ENCODE measurements at places on chromosomes 1 and 21.

DNA sequence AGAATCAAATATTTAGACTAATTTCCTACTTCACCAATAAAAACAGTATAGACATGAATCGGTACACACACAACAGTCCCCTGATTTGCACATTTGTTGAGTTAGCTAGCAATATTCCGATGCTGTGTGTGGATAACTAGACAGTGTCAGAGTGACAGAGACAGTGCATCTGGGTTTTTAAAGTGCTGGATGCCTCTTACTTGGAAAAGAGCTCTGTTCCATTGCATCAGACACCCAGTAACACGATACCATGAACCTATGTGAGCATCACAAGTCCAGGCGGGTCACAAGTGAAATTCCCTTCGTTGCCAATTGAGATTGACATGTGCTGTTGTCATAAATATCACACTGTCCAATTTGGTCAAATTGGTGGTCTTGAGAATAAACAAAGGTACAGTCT is 82.0 kb upstream of the ESRRG start:
- DNase-seq, result no peak

- peak; percentile 24 for DNase-seq
These were observed 42.0 kb downstream of the ADSS2 start for GRCh38 chr1:244409701-244410100.

DNA sequence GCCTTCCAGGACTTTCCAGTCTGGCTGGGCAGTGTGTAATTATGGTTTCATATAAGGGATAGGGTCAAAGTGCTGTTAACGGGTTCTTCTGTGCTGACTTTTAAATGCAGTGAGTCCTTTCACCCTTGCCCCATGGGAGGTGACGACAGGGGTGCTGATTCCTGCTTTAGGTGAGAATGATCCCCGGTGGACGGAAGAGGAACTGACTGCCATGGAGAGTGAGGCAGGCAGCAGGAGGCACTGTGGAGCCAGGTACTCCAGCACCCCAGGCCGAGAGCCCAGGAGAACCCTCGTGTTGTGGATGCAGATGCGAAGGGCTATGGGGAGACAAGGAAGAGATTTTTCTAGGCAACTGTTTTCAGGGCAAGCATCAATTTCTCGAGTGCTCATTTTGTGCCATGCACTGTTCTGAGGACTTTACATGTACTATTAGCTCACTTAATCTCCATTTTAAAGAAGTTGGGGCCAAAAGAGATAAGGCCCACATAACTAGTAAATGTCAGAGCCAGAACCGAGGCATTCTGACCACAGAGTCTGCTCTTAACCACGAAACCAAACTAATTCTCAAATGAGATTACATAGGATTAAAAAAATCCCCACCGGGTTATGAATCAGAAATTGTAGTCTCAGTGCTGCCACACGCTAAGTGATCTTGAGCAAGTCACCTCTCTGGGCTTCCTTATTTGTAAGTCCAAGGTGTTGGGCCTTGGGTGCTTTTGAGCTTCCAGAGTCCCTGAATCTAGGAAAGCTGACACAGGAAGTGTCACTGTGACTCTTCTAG is 28.2 kb downstream of the STPG1 start:
- no peak for DNase-seq

- no peak for DNase-seq
These were observed 89.8 kb upstream of the GNG12 start for GRCh38 chr1:67923074-67923473.

- DNase-seq, result no peak
These were observed 96.6 kb downstream of the DNM3 start for GRCh38 chr1:171937938-171938337.

DNA sequence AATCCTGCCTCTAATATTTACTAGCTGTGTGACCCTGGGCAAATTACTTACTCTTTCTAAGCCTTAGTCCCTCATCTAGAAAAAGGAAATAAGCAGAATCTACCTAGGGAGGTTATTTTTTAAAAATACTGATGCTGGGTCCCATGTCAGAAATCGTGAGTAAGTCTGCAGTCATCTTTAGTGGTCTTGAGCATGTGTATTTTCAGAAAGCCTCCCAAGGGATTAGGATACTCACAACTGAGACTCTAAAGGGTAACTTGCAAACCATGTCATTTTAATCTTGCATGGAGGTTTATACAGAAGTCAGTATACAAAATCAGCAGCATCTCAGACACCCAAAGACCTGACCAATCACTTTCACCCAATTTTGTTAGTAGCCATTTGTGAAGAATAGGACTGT is 43.2 kb downstream of the DSTYK start:
- no peak for DNase-seq

DNA sequence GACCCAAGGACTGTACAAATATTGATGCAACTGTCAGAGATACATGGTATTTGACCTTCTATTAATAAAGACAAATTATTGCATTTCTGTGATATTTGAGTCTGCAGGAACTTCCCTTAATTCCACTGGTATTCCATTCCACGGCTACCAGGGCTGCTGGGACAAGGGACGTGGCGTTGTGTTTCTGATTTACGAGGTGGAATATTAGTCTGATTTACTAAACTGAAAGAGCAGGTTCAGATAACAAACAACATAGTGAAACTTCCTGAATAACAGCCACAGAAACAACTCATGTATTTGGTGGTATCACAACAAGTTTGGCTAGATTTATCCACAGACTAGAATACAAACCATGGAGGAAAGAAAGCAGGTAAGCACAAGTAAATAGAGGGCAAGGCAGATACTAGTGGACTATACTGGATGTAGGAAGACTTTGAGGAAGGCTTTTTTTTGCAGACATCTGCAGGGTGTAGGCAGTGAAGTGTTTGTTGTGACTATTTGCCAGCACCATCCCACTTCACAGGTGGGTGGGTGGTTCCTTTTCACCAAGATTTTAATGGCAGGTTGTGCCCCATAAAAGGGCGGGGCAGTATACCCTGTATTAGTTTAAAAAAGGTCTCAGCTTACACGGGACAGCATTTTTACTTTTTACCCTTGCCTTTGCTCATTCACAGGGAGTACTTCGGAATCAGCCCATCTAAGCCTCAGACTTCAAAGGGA is 100.4 kb downstream of the FGGY start:
- DNase-seq, result no peak

DNA sequence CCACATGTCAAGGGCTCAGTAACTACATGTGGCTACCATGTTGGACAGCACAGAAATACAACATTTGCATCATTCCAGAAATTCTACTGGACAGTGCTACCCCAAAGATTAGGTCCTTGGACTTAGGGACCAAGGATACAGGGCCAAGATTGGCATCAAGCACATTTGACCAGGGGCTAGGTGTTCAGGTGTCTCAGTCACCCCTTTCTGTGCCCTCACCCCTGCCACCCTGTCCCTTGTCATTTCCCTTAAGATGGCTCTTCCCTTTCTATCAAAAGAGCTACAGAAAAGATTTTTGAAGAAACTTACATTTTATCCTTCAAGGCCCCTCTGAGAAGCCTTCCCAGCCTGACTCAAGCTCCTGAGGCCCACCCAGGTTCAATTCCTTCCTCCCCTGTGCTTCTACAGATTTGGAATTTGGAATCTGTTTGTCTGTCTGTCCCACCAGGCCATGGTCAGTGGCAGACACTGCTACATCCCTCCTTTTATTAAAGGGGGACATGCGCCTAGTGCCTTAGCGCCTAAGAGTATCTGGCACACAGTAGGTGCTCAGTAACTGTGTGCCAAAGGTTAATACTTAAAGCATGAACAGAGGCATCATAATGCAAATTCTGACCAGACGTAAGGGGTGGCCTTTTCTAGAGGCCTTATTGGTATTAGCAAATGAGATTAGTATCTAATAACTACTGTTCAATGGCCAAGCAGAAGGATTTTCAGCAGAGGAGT is 21.4 kb downstream of the CSF1 start:
- no peak for DNase-seq

GRCh38 chr1:6265151-6265550 is 4.3 kb upstream of the GPR153 start:
- DNase-seq, result no peak

- no peak for DNase-seq
These were observed 348.6 kb downstream of the USP25 start for GRCh38 chr21:16078382-16078781.

DNA sequence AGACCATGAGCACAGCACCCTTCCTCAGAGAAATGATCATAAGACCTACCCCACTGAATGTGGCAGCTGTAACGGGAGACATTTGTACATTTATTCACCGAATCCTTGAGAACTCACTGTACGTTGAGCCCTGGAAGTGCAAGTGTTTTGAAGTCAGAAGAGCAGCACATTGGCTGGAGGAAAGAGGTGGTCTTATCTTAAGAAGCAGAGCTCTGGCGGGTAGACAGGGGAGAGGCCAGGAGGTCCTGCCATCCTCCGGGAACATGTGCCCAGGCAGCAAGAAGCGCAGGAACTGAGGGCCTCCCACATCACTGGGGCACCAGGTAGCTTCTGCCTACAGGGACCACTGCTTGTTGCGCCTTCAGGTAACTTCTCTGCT is 169.2 kb upstream of the IRF2BP2 start:
- no peak for DNase-seq

DNA sequence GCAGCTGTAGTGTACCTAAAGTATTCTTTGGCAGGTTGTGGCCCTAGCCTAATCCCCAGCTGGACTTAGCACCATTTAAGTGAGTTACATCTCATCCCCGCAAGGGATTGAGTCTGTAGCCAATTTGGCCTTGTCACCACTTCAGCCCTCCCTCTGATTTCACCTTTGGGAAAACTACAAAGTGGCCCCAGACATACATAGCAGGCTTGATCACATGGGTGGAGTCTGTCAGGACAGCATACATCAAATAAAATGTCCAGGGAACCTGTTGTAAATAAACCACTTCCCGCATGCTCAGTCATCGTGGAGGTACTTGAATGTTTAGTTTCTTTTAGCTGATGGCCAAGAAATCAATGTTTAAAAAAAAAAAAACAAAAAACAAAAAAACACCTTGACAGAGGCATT is 142.5 kb downstream of the DHRS3 start:
- DNase-seq, result no peak

GRCh38 chr1:229024528-229025130 is 246.3 kb upstream of the RAB4A start:
- no peak for DNase-seq

DNA sequence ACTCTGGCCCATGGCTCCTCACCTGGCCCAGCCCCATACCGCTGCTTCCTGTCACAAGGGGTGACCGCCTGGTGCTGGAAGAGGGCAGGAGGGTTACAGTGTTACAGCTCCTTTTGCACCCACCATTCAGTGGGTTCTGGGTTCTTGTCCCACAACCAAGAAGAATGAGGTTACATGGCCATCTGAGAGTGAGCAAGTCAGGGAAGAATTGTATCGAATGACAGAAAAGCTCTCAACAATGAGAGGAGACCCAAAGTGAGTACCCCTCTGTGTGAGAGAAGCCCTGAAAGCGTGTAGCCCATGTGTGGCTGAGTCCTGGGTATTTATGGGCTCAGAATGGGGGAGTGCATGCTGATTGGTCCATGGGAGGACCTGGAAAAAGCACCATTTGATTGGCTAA is 888.5 kb downstream of the ADGRL2 start:
- DNase-seq, result no peak

GRCh38 chr1:107740579-107740978 is 224.4 kb downstream of the VAV3 start:
- DNase-seq, result no peak

GRCh38 chr1:11858968-11859871 is 475 bp upstream of the NPPB start:
- DNase-seq, result no peak

DNA sequence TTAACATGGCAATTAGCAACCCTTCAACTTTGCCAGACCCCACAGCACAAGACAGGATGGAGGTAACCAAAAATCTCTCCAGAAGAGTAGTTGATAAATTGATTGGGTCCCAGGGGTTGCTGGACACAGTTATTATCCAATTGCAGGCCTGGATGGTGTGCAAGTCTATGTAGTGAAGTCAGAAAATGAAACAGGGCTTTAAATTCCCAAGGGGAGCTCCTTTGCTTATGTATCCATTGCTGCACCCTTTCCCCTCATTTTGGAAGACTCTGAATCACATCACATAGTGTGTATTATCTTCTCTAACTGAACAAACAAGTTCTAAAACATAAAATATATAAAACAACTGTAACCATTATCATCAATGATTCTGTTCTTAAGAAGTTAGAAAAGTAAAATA is 550.2 kb downstream of the LMO4 start:
- DNase-seq, result no peak

DNA sequence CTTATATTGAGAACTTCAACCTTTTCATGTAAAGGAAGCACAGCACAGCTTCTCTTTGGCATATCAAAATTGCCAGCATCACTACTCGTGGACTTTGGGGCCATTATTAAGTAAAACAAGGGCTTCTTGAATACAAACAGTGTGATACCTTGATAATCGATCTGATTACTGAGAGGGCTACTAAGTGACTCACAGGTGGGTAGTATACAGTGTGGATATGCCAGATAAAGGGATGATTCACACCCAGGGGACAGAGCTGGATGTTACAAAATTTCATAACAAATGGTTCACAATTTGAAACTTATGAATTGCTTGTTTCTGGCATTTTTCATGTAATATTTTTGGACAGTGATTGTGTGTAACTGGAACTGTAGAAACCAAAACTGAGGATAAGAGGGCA is 15.4 kb downstream of the HDAC1 start:
- DNase-seq, result no peak

GRCh38 chr1:10193288-10193687 is 17.1 kb upstream of the KIF1B start:
- DNase-seq, result no peak

- DNase-seq, result no peak
These were observed 4.4 kb downstream of the TACSTD2 start for GRCh38 chr1:58572690-58573089.

GRCh38 chr1:35836734-35837133 is 28.9 kb downstream of the AGO4 start:
- no peak for DNase-seq

DNA sequence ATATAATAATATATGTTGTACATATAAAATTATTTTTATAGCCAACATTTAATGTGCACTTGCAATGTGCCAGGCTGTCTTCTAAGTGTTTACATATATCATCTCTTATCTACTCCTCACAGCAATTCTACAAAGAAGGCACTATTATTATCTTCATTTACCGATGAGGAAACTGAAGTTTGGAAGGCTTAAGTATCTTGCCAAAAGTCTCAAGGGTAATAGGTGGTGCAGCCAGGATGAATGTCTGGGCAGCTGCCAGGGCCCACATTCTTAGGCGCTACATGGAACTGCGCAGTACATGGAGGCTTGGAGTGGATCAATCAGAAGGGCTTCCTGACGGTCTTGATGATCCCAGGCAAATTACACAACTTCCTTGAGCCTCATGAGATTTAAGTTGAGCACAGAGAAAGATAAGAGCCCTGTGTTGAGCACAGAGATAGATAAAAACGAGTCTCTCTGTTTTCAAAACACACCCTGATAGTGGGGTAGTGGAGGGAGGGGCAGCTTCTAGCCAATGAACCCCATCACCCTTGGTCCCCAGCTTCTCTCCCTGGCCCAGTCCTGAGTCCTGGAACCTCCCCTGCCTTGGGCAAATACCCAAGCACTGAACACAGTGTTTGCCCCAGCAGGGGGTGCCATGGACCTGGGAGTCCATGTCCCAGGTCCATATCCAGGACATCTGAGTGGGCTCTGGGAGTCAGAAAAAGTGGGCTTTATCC is 9.2 kb downstream of the POU3F1 start:
- no peak for DNase-seq
